C1 segment of cervical spinal cord (tissue), 14 donors: ENCODE measurements at places on chromosomes 2 and 18.
A peak's percentile ranks its signal among the peaks of the same experiment; 100 is the strongest.

GRCh38 chr18:23936381-23936958 is 78.1 kb upstream of the TTC39C start:
- no peak for DNase-seq

- no peak for DNase-seq
These were observed 1288.7 kb downstream of the LRP1B start for GRCh38 chr2:140842110-140842509.

DNA sequence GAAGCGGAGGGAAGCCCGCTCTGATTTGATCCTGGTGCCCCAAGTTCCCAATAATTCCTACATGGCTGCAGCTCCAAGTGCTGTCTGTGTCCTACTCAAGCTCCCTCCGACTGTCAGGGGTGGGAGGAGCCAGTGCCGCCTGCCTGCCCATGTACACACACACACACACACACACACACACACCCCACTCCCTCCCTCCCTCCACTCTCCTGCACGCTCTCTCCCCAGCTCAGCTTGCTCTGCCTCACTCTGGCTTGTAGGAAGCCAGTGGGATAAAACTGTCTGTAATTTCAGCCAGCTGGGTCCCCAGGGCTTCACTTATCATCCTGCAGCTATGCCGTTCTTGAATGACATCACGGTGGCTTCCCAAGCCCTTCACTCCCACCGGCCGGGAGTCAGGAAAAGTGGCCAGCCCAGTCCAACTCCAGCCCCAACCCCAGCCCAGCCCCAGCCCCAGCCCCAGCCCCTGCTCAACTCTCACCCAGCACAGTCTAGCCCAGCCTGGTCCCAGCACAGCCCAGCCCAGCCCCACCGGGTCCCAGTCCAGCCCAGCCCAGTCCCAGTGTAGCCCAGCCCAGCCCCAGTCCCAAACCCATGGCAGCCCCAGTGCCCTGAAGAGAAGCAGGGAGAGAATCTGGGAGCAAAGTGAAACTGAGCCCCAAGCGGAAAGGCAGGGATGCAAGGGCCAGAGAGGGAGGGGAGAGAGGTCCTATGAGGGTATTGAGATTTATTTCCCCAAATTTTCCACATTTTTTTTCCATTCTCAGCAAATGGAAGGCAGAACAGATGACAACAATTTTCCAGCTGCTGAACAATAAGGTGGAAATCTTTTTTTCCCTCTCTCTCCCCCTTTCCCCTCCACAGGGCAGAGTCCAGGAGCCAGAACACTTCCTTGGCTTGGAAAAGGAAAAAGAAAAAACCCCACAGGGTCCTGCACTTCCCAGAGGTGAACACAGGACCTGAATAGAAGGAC is 144.0 kb downstream of the TNS1 start:
- peak; percentile 48 for DNase-seq

DNA sequence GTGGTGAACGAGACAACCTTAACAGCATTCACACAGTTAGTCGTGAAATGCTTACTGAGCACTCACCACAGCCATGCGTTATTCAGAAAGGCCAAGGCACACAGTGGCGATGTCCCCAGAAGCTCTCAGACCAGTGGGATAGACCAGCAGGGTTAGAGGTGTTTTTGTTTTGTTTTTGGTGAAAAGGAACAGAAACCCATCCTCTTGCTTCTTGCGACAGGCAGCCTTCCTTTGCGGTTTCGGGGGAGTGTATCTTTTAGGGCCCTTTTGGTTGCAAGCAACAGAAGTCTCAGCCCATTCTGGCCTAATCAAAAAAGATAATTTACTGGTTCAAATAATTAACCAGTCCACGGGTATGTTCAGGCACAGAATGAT is 4.7 kb downstream of the GNLY start:
- DNase-seq: no peak

- no peak for DNase-seq
These were observed 33.5 kb downstream of the SOWAHC start for GRCh38 chr2:109647636-109648035.

GRCh38 chr2:67446491-67446911 is 49.4 kb downstream of the ETAA1 start:
- DNase-seq: no peak

DNA sequence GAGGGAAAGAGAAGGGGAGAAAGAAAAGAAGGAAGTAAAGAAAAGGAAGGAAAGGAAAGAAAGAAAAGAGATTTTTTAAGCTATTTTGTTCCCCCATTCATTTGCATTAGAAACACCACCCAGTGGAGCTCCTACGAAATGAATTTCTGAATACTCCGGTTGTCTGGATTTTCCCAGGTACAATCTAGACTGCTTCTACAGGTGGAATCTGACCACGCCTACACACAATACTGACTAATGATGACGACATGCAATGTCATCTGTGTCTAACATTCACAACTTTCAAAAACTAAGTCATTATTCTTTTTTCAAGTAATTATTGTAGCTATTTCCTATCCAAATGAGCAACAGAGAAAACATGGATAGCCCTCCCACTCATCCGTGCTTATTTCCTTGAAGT is 121.7 kb downstream of the ZNF516 start:
- no peak for DNase-seq

- no peak for DNase-seq
These were observed 161.5 kb downstream of the GALNT3 start for GRCh38 chr2:165632594-165632993.

- DNase-seq: no peak
These were observed 167.8 kb downstream of the CELF4 start for GRCh38 chr18:37397814-37398213.

DNA sequence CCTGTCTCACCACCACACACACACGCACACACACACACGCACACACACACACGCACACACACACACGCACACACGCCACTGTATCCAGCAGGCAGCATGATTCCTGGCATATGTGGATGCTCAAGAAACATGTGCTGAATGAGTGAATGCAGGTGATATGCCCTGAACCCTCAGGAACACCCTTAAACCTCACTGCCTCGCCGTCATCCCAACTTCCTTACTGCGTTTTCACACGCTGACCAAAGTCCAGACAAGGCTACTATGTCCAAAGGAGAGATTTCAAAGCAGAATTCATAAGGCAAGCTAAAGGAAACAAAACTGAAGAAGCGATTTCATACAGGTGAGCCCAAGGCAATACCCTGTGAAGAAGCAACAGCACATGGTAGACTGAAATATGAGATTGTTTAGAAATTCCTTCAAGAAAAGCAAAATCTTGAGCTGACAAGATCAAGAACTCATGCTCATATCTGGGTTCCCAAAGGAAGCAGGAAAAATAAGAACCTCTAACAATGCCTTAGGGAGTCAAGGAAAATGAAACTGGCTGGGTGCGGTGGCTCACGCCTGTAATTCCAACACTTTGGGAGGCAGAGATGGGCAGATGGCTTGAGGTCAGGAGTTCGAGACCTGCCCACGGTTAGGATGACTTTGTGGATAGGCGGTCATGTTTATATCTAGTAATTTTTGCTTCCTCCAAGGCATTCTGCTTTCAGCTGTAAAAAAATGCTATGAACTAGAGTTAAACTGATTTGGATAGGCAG is 69.1 kb downstream of the TNFRSF11A start:
- no peak for DNase-seq

DNA sequence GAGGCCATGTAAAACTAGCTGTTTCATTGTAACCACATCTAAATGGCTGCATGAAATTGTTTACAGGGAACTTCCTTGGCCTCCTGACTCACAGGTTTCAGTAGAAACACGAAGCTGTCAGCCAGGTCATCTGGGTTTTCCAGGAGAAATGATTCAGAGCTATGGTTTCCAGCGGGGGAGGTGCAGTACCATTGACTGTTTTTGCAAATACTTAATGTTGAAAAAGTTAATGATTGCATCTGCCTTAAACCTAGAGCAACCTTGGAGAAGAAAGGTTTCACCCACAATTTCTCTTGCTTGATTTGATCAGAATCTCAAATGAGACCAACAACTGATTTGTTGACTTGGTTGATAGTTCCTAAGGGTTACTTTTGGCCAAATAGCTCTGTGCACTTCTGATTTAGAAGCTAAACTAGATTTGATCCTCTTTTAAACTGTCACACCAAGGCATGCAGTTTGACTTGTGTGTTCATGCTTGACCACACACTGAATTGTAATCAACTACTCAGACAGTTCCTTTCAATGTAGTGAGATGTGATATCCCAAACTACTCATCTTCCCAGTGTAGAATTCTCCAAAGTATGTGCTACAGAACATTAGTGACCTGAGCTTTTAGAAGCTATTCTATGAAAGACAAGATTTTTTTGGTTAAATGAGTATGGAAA is 193.5 kb upstream of the CHST9 start:
- DNase-seq: no peak

- no peak for DNase-seq
These were observed 40.8 kb upstream of the RAB6D start for GRCh38 chr2:131404753-131405152.

DNA sequence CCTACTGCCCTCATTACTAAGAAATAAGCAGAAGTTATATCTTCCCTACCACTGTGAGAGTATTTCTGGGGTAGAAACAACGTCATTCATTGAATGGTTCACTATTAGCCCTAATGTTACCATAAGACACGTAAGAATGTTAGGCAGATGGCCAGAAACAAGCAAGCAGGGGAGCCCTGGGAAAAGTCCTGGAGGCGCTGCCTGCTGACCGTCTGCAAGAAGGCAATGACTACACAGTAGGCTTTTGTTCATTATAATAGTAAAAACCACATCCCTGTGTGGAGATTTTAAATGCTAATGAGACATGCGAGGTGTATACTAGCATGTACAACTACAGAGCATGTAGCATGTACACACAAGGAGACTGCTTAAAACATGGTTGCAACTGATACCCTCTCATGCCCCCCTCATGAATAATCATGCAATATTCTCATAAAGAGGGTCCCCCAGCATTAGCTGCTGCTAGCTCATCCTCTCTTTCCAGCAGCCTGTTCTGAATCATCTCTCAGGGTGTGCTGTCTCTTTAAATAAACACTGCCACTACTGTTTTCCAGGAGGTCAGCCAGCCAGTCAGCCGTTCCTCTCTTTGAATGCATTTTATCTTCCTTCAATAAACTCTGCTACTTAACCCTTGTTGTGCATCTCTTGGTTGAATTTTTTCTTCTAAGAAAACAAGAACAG is 23.6 kb downstream of the SUCLG1 start:
- peak; percentile 10 for DNase-seq

DNA sequence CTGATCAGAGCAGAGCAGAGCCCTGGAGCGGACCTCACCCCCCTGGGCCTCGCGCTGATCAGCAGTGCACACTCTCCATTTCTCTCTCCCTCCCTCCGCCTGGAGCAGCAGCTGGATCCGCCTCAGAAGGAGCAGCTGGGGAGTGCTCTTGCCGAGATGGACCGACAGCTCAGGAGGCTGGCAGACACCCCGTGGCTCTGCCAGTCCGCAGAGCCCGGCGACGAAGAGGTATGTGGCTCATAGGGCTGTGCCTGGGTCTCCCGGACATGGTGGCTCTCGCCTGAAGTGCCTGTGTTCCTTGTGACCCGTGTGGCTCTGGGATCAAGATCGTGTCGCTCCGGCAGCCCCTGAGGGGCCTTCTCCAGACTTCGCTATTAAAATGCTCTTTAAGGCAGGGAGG is 102.5 kb downstream of the USP40 start:
- no peak for DNase-seq

GRCh38 chr18:57523171-57523956 is 63.1 kb downstream of the FECH start:
- DNase-seq: no peak

DNA sequence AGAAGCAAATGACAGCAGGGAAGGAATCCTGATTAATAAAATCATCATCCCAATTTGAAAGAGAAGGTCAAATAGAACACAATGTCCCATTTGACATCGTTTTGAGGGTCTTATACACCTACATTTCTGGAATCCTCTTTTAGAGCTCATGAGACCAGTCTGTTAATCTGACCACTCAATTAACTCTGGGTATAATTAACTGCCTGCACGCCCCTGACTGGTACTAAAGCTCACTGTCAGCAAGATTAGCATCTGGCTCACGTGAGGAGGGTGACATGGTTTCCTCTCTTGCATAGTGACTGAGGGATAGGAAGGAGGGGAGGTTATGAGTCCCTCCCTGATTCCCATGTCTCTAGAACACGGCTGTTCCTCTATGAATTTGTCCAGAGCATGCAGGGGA is 124.3 kb downstream of the ICOS start:
- DNase-seq: no peak

DNA sequence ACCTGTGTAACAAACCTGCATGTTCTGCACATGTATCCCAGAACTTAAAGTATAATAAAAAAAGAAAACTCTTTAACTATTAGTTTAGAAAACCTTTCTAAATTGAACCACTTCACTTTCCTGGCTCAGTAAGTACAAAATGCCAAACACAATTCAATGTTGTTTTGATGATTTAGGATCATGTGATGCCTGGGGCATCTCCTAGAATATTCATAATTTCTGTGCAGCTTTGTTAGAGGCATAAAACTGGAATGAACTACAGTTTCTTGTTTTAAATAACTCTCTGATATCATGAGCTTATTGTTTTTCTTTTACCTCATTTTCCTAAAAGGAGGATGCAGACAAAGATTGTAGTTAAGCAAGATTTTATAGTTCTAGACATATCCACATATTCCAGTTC is 139.0 kb upstream of the SESTD1 start:
- no peak for DNase-seq

- DNase-seq: no peak
These were observed 8.2 kb upstream of the ACADL start for GRCh38 chr2:210233487-210233886.

- no peak for DNase-seq
These were observed 6.5 kb downstream of the ACKR3 start for GRCh38 chr2:236576087-236576486.

DNA sequence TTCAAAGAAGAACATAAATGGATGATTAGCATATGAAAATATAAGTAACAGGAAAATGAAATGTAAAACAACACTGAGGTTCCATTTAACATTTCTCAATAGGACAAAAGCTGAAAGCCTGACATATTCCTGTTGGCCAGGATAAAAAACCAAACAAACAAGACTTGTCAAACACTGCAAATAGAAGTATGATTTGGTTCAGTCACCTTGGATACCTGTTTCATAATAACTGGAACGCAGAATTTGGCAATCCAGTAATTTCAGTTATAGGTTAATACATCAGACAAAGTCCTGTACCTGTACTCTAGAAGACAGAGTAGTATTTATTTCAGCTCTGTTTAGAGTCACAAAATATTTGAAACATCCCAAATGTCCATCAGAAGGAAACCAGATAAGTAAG is 16.5 kb upstream of the EVA1A start:
- DNase-seq: no peak

GRCh38 chr2:6933911-6934310 is 16.7 kb downstream of the RNF144A start:
- no peak for DNase-seq

- no peak for DNase-seq
These were observed 266.2 kb downstream of the ZEB2 start for GRCh38 chr2:144253743-144254142.

- no peak for DNase-seq
These were observed 803 bp upstream of the FIGN start for GRCh38 chr2:163736433-163737189.

GRCh38 chr2:120384486-120385354 is 38.8 kb downstream of the INHBB start:
- no peak for DNase-seq

- DNase-seq: no peak
These were observed 49.5 kb downstream of the PTPRM start for GRCh38 chr18:7616661-7617060.
